Thyroid gland (tissue), 4 donors: ENCODE measurements at places on chromosomes 3 and 15. TPM values are rescaled to one million over a fixed set of nuclear protein-coding genes. Genes with fewer than 3 reads are reported as not detected.

The HESX1 gene
- not detected for total RNA-seq

The LOXL1 gene
- 15.2 TPM for total RNA-seq

The AGTR1 gene
- total RNA-seq: 28.2 TPM

The DCBLD2 gene
- total RNA-seq: 56.4 TPM

The SPATA12 gene
- total RNA-seq: not detected

The SUMF1 gene
- total RNA-seq: 58.8 TPM

The LRRC2 gene
- total RNA-seq: 25.0 TPM

DNA sequence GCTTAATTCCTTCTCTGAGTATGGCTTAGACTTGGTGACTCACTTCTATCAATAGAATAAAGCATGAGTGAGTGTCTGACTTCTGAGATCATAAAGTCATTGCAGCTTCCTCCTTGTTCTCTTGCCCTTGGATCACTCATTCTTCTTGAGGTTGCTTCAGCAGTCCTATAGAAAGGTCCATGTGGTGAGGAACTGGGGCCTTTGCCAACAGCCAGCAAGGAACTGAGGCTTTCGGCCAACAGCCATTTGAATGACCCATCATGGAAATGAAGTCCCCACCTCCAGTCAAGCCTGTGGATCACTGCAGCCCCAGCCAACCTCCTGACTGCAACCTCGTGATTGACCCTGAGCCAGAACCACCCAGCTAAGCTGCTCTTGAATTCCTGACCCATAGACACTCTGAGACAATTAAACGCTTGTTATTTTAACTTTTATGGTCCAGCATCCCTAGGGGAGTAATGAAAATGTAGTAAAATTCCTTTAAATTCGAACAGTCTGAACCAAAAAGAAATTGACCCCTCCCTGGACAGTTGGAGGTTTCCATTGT is 84.5 kb downstream of the WDR76 start:
- H3K27me3 ChIP-seq: no peaks in the 10 kb centered on the region
- no peaks in the 10 kb centered on the region for H3K36me3 ChIP-seq
- peaks cover 30% of the 10 kb centered on the region for H3K4me1 ChIP-seq
- H3K4me3 ChIP-seq: no peak overlapping the region

DNA sequence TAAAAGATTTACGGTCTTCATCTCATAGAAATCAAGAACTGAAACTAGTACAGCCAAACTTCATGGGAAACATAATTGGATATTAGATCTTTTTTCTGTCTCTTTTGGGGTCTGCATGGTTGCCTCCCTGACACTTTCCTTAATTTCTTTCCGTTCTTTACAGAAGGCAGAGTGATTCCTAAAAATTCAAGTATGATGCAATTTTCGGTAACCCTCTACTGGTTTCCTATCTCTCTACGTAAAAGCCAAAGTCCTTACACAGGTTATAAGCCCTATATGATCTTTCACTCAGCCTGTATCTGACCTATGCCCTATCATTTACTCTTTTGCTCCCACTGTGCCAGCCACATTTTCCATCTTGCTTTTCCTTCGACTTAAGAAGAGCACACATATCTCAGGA is 6.8 kb upstream of the SLITRK3 start:
- H3K4me3 ChIP-seq: no peak overlapping the region
- H3K36me3 ChIP-seq: no peaks in the 10 kb centered on the region
- no peak overlapping the region for H3K27ac ChIP-seq

- H3K4me1 ChIP-seq: no peaks in the 10 kb centered on the region
- H3K27me3 ChIP-seq: no peaks in the 10 kb centered on the region
- no peak for DNase-seq
- no peak overlapping the region for H3K27ac ChIP-seq
- H3K4me3 ChIP-seq: no peak overlapping the region
These were observed 193.3 kb upstream of the TTC14 start for GRCh38 chr3:180408654-180409053.

DNA sequence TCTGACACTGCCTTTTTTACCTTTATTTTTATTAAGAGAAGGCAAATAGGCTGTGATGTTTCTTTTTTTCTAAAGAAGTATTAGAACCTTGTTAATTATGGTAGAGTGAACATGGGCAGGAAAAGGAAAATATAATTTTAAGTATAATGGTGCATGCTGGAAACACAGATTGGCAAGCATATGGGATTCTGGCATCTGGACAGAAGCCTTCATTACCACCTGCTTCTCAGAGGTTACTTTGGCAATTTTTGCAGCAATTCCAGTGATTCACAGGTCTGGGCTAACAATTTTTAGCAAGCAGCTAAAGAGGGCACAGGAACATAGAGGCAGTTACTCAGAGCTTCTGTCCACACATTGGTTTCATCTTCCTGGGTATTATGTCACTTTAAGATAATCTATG is 258.3 kb downstream of the DIPK2A start:
- H3K27me3 ChIP-seq: no peaks in the 10 kb centered on the region
- no peak for DNase-seq
- no peak overlapping the region for H3K4me3 ChIP-seq
- no peaks in the 10 kb centered on the region for H3K4me1 ChIP-seq
- H3K27ac ChIP-seq: no peak overlapping the region

DNA sequence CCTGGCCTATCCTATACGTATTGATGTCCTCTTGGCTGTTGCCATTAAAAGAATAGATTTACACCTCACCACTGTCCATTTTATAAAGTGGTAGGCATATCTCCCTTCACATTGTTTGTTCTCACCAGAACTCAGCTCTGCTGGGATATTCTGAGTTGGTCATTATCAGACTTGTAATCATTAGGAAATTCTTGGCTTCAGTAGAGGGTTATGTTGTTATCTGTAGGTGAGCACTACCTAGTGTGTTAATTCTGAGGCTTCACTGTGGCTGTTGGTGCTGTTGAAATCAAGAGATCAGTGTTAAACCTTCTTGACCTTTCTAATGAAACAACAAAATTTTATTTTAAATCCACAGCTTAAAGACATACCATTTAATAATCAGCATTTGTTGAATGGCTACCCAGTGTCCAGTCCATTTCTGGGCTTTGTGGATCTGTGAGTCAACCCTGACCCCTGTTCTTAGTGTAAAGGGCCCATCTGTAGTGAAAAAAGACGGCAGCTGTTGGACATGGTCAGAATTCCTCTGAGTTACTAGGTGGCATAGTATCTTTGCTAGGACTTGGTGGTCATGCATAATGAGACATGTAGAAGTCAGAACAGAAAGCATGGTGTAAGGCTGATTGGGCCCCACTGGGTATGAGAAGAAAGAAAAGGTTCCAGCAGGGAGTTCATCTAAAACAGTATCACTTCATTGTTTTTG is 32.9 kb upstream of the P4HTM start:
- H3K36me3 ChIP-seq: peaks cover 7% of the 10 kb centered on the region
- DNase-seq: no peak
- no peaks in the 10 kb centered on the region for H3K4me1 ChIP-seq
- H3K4me3 ChIP-seq: no peak overlapping the region
- H3K27me3 ChIP-seq: no peaks in the 10 kb centered on the region

- no peaks in the 10 kb centered on the region for H3K27me3 ChIP-seq
- H3K36me3 ChIP-seq: no peaks in the 10 kb centered on the region
- no peak overlapping the region for H3K27ac ChIP-seq
- H3K4me1 ChIP-seq: no peaks in the 10 kb centered on the region
These were observed 269.2 kb upstream of the CNTN3 start for GRCh38 chr3:74883690-74884089.
